ENCODE measurements at places on chromosomes 3 and 15. TPM values are rescaled to one million over a fixed set of nuclear protein-coding genes. Genes with fewer than 3 reads are reported as not detected.

Gene MB21D2
- total RNA-seq, result 0.71 TPM

Gene DNASE1L3
- not detected for total RNA-seq

Gene STXBP5L
- total RNA-seq, result not detected

Gene ANKRD34C
- not detected for total RNA-seq

Gene CYP1A2
- total RNA-seq, result not detected

Gene CDV3
- 92.7 TPM for total RNA-seq

Gene CP
- total RNA-seq, result 93.2 TPM

Gene CKMT1B
- total RNA-seq, result 30.9 TPM

Gene KNG1
- total RNA-seq, result not detected

Gene ISG20
- total RNA-seq, result 6.6 TPM

Gene CNBP
- 379 TPM for total RNA-seq

Gene HESX1
- 3.6 TPM for total RNA-seq

Gene ARHGEF3
- total RNA-seq, result 12.7 TPM

Gene IGSF10
- total RNA-seq, result 0.07 TPM

Gene PIAS1
- total RNA-seq, result 44.8 TPM

Gene PARP15
- total RNA-seq, result not detected

Gene AGBL1
- total RNA-seq, result not detected

Gene TMC3
- not detected for total RNA-seq

- DNase-seq, result no peak
Measured at GRCh38 chr3:14231998-14232501, 53.4 kb downstream of the LSM3 start.

- DNase-seq, result no peak
Measured at GRCh38 chr15:56247266-56247665, 3.6 kb upstream of the RFX7 start.

- no peak for DNase-seq
Measured at GRCh38 chr3:32435911-32436815, 44.5 kb downstream of the CMTM7 start.

DNA sequence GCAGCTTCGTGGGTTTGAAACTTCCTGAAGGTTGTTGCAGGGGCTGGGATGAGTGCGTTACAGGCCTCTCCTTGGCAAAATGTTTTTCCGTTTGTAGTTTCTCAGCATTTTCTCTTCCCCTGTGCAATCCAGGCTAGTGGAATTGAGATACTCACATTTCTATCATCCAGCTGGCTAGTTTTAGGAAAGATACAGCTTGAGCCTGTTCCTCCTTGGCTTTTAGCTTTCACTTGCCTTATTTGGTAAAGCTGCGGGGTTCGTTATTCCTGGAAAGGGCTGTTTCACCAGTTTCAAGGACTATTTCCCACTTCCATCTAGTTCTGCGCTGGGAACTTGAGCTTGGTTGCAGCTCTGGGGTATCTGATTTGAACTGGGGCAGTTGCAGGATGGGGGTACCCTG lies 90.3 kb downstream of the ITPR1 start:
- no peak for DNase-seq

DNA sequence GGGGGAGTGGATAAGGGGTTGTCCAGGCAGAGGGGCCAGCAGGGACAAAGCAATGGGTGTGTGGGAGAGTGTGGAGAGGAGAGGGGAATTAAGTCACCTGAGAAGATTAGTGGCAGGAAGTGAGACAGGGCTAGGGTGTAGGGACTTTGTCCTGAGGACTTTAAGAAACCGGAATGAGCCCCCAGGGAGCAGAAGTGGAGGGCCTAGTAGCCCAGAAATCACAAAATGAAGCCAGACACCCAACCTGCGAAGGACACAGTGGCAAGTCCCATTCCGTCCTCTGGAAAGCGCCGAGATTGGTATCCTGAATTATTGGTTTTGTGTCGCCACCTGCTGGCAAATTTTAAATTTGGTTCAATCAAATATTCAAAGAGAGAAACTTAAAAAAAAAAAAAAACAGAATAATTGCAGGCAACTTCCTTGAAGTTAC lies 78.0 kb upstream of the SLC25A36 start:
- DNase-seq, result peak; percentile 34

GRCh38 chr15:74133694-74134386 lies 3.5 kb downstream of the ISLR2 start:
- DNase-seq, result no peak

DNA sequence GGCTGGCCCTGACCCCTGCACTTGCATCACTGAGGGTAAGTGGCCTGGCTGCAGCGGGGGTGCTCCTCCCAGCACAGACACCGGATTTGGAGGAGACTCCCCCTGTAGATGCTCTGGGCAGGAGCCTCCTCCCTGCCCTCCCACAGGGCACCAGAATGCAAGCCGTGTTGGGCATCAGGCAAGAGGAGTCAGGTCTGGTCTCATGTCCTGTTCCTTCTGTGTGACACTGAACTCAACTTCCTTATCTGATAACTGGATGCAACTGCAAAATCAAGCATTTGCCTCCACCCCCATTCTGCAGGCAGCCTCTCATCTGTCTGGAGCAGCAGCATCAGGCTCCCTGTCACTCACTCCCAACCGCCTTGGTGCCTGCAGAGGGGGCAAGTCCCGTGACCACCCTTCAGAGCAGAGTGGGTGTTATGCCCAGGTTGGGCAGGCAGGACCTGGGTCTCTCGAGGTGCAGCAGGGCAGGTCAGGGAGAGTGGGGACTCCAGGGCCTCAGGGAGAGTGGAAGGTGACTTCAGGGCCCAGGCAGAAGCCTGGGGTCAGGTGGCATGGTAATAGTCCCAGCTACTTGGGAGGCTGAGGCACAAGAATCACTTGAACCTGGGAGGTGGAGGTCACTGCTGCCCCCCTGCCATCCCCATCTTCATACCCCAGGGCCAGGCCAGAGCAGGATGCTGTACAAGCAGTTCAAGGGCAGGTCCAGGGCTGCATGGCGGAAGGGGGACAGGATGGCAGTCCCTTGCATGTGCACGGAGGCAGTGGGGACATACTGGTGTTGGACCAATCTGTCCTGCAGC lies 10.5 kb upstream of the RPL29 start:
- DNase-seq, result no peak

GRCh38 chr3:196079682-196080081 lies 2.2 kb downstream of the TFRC start:
- DNase-seq, result no peak

GRCh38 chr3:157794771-157795170 lies 291.6 kb upstream of the VEPH1 start:
- no peak for DNase-seq

DNA sequence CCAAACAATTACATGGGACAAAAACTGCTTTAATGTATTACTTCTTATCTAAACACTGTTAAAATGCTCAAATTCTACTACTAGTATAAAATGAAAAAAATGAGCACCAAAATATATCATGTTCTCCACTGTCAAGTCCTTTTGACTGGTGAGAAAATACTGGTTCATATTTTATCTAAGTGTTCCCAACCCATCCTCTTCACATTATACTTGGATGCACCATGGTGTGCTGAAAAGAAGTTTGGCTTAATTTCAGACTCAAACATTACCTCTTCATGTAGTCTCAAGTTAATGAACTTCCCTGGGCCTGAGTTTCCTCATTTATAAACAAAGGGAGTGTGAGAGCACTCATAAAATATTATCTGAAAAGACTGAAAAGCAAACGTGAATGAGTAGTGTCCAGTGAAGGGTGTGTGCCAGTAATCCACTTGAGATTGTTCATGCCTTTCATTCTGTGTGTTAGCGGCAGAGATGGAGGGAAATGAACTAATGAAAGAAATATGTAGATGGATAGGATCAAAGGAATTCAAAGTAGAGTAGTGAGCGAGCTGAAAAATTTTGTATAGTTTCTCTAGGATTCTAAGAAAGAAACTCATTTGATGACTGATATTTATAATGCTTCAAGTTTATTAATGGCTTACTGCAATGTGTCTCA lies 263.2 kb downstream of the NLGN1 start:
- no peak for DNase-seq

- DNase-seq, result no peak
Measured at GRCh38 chr3:195895078-195895860, 13.1 kb downstream of the TNK2 start.

- no peak for DNase-seq
Measured at GRCh38 chr3:34102288-34102687, 303.9 kb downstream of the PDCD6IP start.

GRCh38 chr3:111336511-111336910 lies 205.5 kb upstream of the CD96 start:
- DNase-seq, result no peak

DNA sequence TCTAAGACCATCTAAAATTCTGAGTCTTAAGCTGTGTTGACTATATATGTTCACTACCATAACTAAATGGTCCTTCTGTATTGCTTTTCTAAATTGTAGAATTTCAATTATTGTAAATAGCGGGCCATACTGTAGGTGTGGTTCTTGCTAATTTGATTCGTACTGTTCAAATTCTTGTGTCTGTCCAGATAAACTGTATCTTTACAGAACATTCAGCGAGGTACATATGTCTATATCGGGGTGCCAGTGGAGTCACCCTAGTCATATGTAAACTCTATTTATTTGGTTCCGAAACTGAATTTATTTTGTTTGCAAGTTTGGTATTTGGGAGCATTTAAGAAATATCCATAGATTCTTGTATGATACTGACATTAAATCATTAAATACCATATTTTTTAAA lies 69.0 kb downstream of the IGF1R start:
- no peak for DNase-seq

DNA sequence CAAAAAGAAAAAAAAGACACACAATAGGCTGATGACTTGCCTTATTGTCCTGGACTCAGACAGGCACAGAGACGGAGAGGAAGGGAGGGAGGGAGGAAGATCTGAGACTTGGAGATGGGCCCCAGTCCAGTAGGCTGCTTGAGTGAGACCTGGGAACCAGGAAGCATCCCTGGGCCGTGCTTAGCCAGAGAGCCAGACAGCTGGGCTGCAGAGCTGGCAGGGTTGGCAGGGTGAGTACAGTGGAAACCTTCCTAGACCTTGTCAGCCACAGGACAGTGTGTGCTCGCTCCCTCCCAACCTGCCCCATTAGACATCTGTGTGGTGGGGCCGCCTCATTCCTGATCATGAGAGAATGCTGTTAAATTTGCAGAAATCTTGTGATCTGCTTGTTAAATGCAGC lies 107.9 kb upstream of the ALDH1A3 start:
- DNase-seq, result no peak

DNA sequence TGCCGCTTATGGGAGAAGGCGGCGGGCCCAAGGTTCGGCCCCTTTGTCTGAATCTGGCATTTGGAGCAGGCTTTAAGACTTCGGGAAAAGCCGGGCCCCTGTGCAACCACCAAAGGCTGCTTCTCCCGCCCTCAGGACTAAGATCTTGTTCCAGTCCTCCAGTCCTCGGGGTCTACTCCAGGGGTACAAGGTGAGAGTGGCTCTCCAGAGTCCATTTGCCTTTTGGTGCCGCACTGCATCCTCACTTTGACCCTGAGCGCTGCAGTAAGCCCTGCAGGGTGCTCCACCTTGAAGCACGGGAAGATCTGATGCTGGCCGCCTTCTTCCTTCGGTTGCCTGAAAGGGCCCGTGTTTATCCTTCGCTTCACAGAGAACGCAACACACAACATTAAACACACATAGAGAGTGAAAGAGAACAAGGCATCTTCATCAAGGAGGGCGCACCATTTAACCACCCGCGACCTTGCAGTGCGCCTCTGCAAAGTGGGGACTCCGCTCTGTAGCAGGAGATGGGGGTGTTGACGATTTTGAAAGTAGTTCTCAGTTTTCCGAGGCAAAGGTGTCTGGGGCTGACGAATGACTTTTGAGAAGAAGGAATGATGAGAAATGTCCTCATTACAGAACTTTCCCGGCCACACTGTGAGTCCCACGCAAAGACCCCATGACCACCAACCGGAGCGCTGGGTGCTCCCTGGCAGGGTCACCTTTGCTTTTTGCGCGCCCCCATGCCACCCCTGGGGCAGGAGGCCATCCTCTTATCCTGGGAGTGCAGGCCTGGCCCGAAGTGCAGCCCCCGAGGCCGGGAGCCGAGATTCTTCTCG lies 1.0 kb downstream of the PIGZ start:
- DNase-seq, result peak; percentile 15

DNA sequence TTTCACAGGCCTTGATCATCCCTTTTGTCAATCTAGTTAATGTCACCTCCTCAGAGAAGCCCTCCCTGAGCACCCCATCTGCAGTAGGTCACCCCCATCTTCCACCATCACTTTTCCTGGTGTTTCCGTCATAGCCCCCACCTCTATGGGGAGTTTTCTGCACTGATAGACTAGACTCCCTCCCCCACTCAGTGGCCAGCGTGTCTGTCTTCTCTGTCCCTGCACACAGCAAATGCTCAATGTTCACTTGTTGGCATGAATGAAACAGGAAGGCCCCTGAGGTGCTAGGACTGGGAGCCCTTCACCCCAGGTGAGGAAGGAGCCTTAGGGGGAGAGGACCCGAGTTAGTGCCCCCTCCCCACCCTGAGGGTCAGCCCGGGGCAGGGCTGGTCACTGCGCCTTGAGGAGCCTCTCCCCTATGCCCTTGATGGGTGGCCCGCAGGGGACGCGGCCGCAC lies 15.8 kb upstream of the FANCD2 start:
- DNase-seq, result peak; percentile 28

DNA sequence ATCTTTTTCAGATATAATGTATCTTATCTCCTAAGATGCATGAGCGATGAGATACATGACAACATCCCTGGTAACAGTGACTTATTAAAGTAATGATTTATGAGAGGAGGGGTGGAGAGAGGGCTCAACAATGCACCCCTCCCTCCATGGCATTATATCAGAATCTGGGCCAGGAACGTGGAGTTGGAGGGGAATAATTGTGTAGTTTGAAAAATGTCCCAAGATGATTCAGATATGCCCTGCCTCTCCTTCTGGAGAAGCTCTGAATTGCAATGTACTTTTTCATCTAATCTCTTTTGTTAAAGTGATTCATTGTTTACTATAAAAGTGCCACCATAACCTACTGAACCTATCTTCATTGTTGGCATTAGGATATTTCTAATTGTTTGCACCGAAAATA lies 86.5 kb downstream of the FRMD4B start:
- no peak for DNase-seq

GRCh38 chr3:188090620-188091309 lies 63.2 kb upstream of the LPP start:
- no peak for DNase-seq

GRCh38 chr15:100596792-100597191 lies 5.2 kb downstream of the LINS1 start:
- DNase-seq, result no peak

DNA sequence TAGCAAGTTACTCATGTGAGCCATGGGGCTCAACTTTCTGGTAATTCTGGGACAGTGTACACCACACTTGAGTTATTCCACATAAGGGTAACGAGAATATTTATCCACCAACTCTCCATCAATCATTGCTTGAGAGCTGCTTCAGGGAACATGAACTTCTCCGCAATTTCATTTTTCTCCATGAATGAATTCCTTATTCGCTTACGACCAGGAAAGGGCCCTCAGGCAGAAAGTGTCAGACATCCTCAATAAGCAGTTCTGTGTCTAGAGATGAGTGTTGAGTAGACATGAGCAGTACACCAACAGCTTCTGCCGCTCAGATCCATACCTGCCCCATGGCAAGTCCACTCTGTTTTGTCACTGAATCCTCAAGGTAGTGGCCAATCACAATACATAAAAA lies 24.8 kb upstream of the IQCF2 start:
- DNase-seq, result no peak

DNA sequence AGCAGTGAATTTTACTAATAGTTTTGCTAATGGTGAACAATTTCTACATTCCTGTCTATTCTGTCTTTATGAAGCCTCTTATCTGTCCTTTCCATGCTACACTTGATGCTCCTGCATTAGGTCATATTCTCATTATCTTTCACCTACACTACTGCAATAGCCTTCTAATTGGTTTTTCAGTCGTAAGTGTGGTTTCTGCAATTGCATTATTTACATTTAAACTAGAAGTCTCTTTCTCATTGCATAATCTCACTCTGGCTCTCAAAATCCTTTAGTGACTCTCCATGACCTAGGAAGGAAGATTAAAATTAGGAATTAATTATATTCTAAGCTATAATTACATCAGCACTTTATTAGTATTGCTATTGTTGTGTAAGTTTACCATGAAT lies 686.5 kb downstream of the IGSF11 start:
- no peak for DNase-seq

Measured in G401 (cell line).